ENCODE measurements at places on chromosomes 6 and 20. TPM values are rescaled to one million over a fixed set of nuclear protein-coding genes. Genes with fewer than 3 reads are reported as not detected.
A peak's percentile ranks its signal among the peaks of the same experiment; 100 is the strongest.

MAFB gene
- not detected for total RNA-seq

SLC44A4 gene
- total RNA-seq = not detected

OR2J1 gene
- not detected for total RNA-seq

CCM2L gene
- not detected for total RNA-seq

DNA sequence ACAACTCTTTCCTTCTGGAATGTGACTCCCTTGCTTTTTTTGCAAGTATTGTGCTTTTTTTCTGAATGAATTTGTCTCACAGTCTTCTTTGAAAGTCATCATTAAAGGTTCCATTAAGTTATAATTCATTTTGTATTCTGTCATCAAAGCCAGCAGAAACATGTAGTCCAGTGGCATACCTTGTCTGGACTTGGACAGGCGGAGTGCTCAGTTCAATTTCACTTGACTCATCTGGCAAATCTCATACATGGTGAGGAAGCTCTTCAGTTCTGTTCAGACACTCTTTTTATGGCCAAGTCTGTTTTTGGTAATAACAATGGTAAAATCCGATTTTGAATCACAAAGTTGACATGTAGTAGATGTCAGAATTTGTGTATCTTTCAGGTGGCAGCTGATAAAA is 260.8 kb upstream of the OPRM1 start:
- no peak for DNase-seq

DNA sequence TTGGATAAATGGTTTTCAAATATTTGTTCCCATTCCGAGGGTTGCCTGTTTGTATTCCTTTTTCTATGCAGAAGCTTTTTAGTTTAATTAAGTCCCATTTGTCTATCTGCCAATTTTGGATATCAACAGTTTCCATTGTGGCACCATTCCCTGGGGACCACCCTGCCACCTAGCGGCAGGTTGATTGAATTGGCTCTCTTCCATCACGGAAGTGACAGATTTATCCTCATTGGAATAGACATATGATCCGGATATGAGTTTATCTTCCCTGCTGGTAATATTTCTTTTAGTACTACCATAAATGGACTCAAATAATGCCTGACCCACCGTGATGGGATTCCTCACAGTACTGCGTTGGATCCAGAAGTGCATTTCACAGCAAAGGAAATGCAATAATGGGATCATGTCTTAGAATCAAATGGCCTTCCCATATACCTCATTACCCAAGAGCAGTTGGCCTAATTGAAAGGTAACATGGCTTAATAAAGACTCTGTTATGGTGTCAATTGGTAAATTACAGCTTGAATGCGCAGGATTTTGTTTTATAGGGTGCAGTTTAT is 327.0 kb downstream of the BMP2 start:
- DNase-seq = peak; percentile 2

DNA sequence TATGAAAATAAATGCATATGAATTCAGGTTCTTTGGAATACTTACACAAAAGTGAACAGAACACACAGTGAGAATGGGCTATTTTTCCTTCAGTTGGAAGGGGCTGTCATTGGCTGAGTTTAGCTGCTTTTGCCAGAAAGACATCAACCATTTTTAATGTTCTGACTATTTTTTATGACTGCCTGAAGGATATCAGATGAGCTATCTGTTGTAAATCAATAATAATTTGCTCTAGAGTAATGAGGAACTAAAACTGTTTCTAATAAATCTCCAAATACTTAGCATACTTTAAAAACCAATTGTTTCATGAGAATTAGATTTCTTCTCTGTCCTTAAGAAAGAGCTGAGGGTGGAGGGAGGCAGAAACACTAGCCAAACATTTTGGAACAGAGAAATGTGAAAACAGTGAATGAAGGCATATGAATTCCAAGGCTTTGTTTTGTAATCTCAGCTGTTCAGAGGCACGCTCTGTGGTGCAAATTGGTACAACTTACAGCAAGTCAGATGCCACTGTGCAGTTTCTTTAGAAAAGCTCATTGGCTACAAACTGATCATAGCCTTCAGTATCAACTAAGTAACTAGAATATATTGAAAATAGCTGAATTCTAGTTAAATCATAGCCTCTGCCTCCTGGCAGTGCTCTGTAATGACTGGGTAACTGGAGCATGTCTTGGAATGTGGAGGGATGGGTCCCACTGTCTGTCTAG is 228.9 kb upstream of the JAG1 start:
- DNase-seq = no peak

GRCh38 chr6:139161169-139161568 is 26.3 kb downstream of the HECA start:
- peak; percentile 56 for DNase-seq

DNA sequence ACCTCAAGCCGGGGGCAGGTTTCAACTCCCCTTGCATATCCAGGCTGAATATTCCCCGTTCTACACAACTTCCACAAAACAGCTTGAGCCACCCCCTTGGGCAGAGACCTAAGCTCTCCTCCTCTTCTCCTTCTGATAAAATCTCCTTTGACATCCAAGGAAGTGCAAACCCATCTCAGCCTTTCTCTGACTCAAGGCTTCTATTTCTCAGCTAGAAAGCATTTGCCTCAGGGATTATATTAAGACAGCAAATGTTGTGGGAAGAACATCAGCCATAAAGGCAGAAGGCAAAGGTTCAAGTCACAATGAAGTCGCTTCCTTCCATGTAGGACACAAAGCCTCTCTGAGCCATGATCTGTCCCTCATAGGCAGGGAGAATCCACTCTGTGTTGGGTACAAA is 386.6 kb upstream of the ARID1B start:
- DNase-seq = no peak
